ENCODE measurements at places on chromosomes 4 and X. TPM values are rescaled to one million over a fixed set of nuclear protein-coding genes. Genes with fewer than 3 reads are reported as not detected.

- DNase-seq, result no peak
These were observed 42.8 kb downstream of the TENM3 start for GRCh38 chr4:182286035-182286434.

GRCh38 chrX:18101087-18101486 is 119.6 kb downstream of the BEND2 start:
- no peak for DNase-seq

DNA sequence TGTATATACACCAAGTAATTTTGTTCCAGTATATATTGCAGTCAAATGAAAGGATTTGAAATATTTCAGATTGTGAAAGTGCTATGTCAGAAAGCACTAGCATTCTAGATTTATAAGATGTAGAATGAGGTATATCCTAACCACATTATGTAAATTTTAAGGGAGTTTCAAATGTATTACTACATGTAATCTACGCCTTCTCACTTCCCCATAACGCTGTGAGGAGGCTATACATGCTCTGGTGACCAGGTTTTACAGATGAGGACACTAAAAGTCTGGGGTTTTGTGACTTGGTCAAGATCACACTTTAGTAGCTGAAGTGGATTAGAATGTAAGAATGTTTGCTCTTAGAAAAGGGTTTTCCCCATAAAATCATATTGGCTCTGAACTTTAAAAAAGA is 8.1 kb downstream of the ENPEP start:
- DNase-seq, result no peak

DNA sequence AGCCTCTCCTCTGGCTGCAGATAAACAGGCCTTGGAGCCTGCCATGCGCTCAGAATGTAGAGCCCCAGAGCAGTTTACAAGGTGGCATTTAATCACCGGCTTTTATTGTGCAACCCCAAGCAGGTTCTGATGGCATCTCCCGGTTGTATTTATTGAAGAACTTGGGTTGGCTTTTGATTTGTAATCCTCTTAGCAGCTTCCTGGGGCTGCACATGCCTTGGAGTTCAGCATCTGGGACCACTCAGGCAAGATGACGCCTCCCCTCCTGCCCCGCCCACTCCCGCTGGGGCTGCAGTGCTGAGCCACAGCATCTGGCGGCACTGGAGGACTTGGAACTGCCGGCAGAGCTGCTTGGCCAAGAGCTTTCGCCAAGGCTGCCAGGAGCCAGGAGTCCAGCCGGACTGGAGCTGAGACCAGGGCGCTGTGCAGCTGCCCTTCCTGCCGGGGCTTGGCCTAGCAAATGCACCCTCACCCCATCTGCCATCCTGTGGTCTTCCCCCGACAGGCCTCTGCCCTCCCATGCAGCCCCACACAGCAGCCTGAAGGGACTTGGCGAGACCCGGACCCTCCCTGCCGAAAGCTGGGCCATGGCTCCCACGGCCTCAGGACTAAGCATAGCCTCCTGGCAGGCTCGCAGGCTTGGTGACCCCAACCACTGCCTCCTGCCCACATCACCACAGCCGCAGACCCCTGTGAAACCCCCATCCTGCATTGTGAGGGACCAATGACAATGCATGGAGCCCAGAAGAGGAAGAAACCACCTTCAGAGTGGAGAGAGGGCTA is 5.4 kb downstream of the HTRA3 start:
- no peak for DNase-seq

DNA sequence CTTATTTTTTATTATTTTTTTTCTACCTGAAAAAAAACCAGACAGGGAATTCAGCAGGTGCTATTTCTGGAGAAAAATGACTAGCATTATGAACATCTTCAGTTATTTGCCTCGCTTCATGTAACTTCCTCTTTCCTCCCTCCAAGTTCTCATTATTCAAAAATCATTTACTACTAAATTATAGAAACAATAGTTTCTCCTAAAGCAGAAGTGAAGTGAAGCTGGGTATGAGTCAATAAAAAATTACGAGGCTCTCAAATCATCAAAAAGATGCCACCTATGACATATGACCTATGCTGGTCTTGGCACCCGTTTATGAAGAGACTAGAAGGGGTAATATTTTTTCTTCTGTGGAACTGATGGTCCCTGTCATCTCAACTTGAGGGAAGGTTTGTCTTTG is 145.0 kb upstream of the AADAT start:
- DNase-seq, result no peak

DNA sequence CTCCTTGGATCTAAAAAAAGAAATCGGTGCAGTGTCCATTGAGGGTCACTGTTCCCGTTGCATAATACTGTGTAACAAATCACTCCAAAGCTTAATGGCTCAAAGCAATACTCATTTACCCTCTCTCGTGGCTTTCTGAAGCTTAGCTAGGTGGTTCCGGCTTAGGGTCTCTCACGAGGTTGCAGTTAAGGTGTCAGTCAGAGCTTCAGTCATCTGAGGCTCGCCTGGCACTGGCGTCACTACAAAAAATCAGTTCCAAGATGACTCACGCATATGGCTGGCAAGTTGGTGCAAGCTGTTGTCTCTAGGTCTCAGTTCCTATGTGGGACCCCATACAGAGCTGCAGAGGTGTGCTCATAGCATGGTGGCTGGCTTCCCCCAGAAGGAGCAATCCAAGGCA is 91.0 kb downstream of the BEND2 start:
- no peak for DNase-seq

- no peak for DNase-seq
These were observed 55.7 kb upstream of the PDGFRA start for GRCh38 chr4:54173281-54173912.

COX7B2 gene
- total RNA-seq, result not detected
